Activated T-helper 2 cell treated with anti-CD3 and anti-CD28 coated beads, Interferon-gamma antibody, Interleukin-2, Interleukin-4, amounts not matched to agents 10 μg/mL and 5 μg/mL and 100 μg/mL, durations not matched to agents 14 hours and 24 hours and 36 hours (primary cell): ENCODE measurements at places on chromosomes 4 and X. TPM values are rescaled to one million over a fixed set of nuclear protein-coding genes. Genes with fewer than 3 reads are reported as not detected.

The CFP gene
- 3.0 and 3.3 TPM in 2 replicates for total RNA-seq

The DTHD1 gene
- 1.1 TPM in 2 replicates for total RNA-seq

The OGT gene
- total RNA-seq = 224 and 231 TPM in 2 replicates

The KLHL4 gene
- total RNA-seq = not detected in 2 replicates

DNA sequence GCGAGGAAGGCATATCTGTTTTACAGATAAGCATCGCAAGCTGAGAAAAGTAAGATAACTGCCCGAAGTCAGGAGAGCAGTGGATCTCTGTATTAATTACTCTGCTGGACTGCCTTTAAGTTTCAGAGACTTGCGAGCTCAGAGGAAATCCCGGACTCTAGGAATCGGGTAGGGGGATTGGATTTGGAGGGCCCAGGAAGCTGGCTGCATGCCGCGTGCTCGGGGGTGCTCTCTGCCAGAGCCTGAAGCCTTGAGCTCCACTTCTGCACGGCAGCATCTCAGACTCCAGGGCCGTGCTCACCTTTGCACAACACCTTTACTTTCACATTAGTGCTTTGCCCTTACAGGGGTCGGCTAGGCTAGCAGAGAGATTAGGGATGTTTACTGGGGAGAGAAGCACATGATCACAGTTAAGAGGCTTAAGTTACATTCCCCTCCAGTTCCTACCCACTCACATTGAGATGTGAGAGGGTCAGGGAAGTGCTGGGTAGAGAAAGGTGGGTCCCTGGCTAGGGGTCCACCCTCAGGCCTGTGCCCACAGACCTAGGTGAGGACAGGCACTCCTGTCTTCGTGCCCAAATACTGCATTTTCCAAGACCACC lies 57.0 kb downstream of the TRIML1 start:
- no peaks in the 10 kb centered on the region for H3K27me3 ChIP-seq
- no peak overlapping the region for H3K4me3 ChIP-seq
- no peaks in the 10 kb centered on the region for H3K36me3 ChIP-seq
- H3K4me1 ChIP-seq = no peaks in the 10 kb centered on the region
- DNase-seq = no peak

DNA sequence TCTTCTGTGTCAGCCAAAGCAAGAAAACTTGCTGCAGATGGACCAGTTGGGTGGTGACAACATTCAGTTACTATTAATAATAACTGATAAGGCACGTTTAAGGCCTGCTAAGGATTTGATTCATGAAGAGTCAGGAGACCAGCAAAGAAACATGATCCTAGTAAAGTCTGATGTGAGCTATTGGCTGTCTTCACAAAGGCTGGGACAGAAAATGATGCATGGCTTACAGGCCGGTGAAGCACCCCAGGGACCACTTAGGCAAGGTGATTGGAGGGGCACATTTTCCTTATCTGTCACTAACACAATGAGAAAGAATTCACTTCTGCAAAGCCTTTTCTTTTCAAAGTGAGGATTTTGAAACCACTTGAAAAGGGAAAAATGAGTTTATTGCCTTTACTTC lies 65.4 kb upstream of the TRPC3 start:
- no peak overlapping the region for H3K4me3 ChIP-seq
- DNase-seq = no peak
- no peaks in the 10 kb centered on the region for H3K4me1 ChIP-seq
- no peak overlapping the region for H3K27ac ChIP-seq
- no peaks in the 10 kb centered on the region for H3K36me3 ChIP-seq

- H3K4me3 ChIP-seq = no peak overlapping the region
- no peak for DNase-seq
- H3K36me3 ChIP-seq = no peaks in the 10 kb centered on the region
- no peak overlapping the region for H3K27ac ChIP-seq
- no peaks in the 10 kb centered on the region for H3K4me1 ChIP-seq
Measured at GRCh38 chr4:17098996-17099395, 200.6 kb upstream of the LDB2 start.

GRCh38 chrX:37989304-37989703 lies 17.0 kb upstream of the SYTL5 start:
- no peak overlapping the region for H3K4me3 ChIP-seq
- no peak overlapping the region for H3K27ac ChIP-seq
- no peak for DNase-seq
- peaks cover 4% of the 10 kb centered on the region for H3K4me1 ChIP-seq

- no peak overlapping the region for H3K27ac ChIP-seq
- no peak for DNase-seq
- peaks cover 28% of the 10 kb centered on the region for H3K27me3 ChIP-seq
- H3K4me3 ChIP-seq = no peak overlapping the region
- no peaks in the 10 kb centered on the region for H3K4me1 ChIP-seq
Measured at GRCh38 chr4:145540235-145540634, 58.6 kb downstream of the SMAD1 start.

DNA sequence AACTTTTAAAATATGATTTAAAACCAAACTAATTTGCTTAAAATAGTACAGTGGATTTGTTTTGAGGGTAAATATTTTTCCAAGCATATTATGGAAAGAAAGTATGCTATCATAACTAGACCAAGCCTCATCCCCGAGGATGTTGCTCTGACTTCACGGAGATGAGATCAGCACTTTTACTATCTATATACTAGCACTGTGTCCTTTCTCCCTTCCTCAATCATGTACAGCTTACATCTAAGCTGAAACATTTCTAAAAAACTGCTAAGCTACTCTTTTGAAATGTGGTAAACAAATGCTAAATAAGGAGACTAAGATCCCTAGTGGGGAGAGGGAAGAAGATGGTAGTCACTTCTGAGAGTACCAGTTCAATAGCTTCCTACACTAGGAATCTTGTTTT lies 23.8 kb downstream of the AMMECR1 start:
- H3K36me3 ChIP-seq = peaks cover 6% of the 10 kb centered on the region
- no peaks in the 10 kb centered on the region for H3K27me3 ChIP-seq
- no peak for DNase-seq
- no peaks in the 10 kb centered on the region for H3K4me1 ChIP-seq

- peaks cover 31% of the 10 kb centered on the region for H3K4me1 ChIP-seq
- no peak for DNase-seq
Measured at GRCh38 chrX:20521222-20521621, 254.5 kb upstream of the RPS6KA3 start.

DNA sequence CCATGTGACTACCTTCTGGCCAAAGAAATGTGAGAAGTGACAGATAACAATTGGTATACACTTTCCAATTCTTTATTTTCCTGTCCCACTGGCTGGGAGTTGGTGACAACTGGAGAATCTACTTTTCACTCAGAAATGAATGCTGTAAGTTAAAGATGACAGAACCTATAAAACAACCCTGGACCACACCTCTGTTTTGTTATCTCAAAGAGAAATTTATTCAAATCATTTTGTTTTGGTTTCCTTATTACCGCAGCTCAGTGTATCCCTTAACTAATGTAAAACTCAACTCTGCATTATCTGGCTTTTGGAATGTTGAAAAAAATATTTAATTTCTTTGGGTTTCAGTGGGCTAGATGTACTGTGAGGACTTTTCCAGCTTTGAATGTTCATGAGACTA lies 469.8 kb downstream of the PCDH7 start:
- no peak overlapping the region for H3K4me3 ChIP-seq
- no peak for DNase-seq
- H3K4me1 ChIP-seq = no peaks in the 10 kb centered on the region
- no peaks in the 10 kb centered on the region for H3K36me3 ChIP-seq
- H3K27ac ChIP-seq = no peak overlapping the region
- no peaks in the 10 kb centered on the region for H3K27me3 ChIP-seq

DNA sequence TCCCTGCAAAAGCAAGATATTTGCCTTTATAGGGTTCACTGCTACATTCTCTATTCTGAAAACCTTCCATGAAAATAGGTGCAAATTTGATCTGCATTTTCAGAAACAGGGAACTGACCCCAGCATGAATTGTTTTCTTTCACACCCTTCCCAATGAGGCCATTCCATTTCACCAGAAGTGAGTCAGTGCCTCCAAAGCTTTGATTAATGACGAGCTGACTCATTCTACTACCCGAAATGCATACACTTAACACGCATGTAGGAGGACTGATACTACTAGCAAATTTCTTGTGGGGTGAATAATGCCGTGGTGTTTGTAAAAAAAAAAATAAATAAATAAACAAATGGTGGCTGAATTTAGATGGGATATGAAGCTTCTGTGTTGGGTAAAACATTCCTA lies 146.9 kb upstream of the FGF13 start:
- peak overlapping the region; percentile 72 for H3K27ac ChIP-seq
- no peak overlapping the region for H3K4me3 ChIP-seq
- peaks cover 14% of the 10 kb centered on the region for H3K4me1 ChIP-seq
- H3K36me3 ChIP-seq = no peaks in the 10 kb centered on the region

GRCh38 chrX:924017-924416 lies 288.4 kb downstream of the CRLF2 start:
- H3K4me1 ChIP-seq = no peaks in the 10 kb centered on the region
- DNase-seq = no peak
- no peak overlapping the region for H3K27ac ChIP-seq
- H3K4me3 ChIP-seq = no peak overlapping the region
- H3K27me3 ChIP-seq = no peaks in the 10 kb centered on the region

DNA sequence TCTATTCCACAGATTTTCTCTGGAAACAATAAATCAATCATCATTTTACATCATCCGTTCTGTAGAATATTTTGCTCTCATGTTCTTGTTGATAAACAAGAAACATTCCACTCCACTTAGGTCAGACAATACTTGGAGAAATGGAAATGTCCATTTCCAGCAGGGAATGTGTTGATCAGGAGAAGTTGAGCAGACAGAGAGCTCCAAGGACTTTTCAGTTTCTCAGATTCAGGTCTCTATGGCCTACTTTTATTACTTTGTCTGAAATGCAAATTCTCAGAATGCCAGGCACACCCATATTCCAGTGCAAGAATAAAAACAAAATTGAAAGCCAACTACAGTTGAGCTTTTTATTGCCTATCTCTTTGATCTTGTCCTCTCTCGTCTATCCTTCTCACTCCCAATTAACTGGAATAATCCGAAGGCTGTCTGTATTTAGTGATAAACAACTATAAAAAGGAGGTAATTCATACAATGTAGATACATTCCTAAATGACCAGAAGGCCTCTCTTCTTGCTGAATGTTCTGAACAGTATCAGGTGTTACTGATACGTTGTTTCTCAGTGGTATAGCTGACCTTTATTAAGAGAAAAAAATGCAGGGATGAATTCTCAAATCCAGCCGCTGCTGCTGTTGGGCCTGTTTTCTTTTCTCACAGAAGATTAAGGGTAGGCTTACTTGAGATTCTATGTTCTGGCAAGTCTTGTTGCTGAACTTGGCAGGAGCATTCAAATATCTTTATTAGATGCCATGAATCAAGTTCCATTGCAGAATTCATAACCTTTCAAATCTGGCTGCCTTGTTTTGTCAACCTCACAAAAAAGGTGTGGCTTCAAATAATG lies 72.1 kb downstream of the HPGD start:
- DNase-seq = no peak
- H3K27me3 ChIP-seq = no peaks in the 10 kb centered on the region
- no peak overlapping the region for H3K27ac ChIP-seq
- H3K4me1 ChIP-seq = no peaks in the 10 kb centered on the region
- H3K4me3 ChIP-seq = no peak overlapping the region

DNA sequence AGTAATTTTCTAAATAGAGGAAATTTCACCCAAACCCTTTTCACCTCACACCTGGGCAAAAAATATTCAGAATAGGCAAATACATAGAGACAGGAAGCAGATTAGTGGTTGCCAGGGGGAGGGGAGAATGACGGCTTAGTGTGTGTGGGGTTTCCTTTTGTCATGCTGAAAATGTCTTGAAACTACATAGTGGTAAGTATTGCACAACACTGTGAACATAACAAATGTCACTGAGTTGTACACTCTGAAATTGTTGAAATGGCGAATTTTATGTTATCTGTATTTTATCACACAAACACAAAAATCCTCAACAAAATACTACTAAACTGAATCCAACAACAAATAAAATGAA lies 60.7 kb upstream of the PLAC1 start:
- peaks cover 14% of the 10 kb centered on the region for H3K4me1 ChIP-seq
- DNase-seq = peak; percentile 23
- peaks cover 2% of the 10 kb centered on the region for H3K27me3 ChIP-seq

- peak overlapping the region; percentile 93 for H3K4me3 ChIP-seq
- no peak for DNase-seq
- H3K27me3 ChIP-seq = no peaks in the 10 kb centered on the region
- peaks cover 41% of the 10 kb centered on the region for H3K36me3 ChIP-seq
- H3K27ac ChIP-seq = peak overlapping the region; percentile 1
Measured at GRCh38 chr4:39975488-39976089, 2.1 kb downstream of the PDS5A start.

DNA sequence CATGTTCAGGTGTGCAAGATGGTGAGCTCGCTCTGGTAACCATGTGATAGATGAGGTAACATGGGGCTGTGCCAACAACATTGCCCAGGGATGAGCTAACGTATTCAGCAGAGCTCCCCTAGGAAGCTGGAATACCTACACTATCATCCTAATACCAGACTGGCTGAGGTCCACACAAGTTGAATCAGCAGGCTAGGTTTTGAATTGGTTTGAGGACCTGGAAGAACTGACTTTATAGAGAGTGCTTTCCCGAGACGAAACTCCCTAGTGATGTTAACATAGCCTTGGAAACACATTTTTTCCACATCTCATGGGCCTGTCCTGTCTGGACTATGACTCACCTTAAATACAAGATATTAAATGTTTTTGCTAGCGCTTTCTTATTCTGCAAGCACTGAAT lies 56.7 kb downstream of the IGFBP7 start:
- H3K4me3 ChIP-seq = no peak overlapping the region
- H3K27ac ChIP-seq = no peak overlapping the region
- no peaks in the 10 kb centered on the region for H3K4me1 ChIP-seq
- H3K27me3 ChIP-seq = peaks cover 17% of the 10 kb centered on the region
- DNase-seq = no peak

DNA sequence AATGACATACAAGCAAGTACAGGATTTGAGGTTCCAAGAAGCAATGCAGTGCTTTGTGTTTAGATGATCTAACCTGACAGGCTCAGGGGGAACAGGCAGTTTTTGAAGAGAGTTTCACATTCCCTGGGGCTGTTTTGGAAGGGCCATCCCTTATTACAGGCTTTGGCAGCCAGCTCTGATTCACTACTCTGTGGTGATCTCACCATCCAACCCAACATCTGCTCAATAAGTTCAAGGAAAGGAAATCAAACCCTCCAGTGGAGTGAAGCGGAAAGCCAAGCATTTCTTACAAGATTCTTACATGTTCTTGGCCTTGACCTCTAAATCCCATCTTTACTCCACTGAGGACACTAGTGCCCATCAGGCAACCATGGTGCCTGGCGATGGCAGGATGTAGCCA lies 7.5 kb downstream of the IDS start:
- peaks cover 36% of the 10 kb centered on the region for H3K36me3 ChIP-seq
- no peak for DNase-seq
- no peaks in the 10 kb centered on the region for H3K27me3 ChIP-seq
- peaks cover 21% of the 10 kb centered on the region for H3K4me1 ChIP-seq

- peaks cover 21% of the 10 kb centered on the region for H3K4me1 ChIP-seq
- DNase-seq = no peak
- H3K4me3 ChIP-seq = no peak overlapping the region
- H3K27me3 ChIP-seq = peaks cover 18% of the 10 kb centered on the region
Measured at GRCh38 chr4:153207027-153207426, 2.8 kb downstream of the TRIM2 start.

DNA sequence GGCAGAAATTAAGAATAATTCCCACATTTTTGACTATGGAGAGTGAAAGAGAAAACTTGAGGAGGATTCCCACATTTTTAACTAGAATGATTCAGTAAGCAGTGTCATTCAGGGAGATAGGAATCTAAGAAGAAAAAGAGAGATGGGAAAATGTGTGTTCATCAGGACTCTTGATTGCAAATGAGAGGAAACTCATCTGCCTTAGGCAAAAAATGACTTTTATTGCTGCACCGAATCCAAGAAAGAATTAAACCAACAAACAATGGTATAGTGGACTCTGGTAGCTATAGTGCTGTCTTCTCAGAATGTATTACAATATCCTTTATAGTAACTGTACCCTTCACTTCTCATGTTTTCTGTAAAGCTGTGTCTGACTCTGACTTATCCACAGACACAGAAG lies 15.0 kb upstream of the TMEM144 start:
- H3K27ac ChIP-seq = no peak overlapping the region
- H3K36me3 ChIP-seq = no peaks in the 10 kb centered on the region
- no peak overlapping the region for H3K4me3 ChIP-seq
- no peak for DNase-seq
- peaks cover 3% of the 10 kb centered on the region for H3K27me3 ChIP-seq
